ENCODE measurements at places on chromosomes 16 and 17. TPM values are rescaled to one million over a fixed set of nuclear protein-coding genes. Genes with fewer than 3 reads are reported as not detected.

SULT1A1 gene
- 5.9 TPM for total RNA-seq

SPEM2 gene
- total RNA-seq: not detected

CDH13 gene
- total RNA-seq: not detected

TEKT5 gene
- total RNA-seq: 2.4 TPM

TMC8 gene
- 126 TPM for total RNA-seq

SLFN12 gene
- total RNA-seq: 13.5 TPM

CDH1 gene
- 1.8 TPM for total RNA-seq

SCGB1C2 gene
- total RNA-seq: not detected

DNA sequence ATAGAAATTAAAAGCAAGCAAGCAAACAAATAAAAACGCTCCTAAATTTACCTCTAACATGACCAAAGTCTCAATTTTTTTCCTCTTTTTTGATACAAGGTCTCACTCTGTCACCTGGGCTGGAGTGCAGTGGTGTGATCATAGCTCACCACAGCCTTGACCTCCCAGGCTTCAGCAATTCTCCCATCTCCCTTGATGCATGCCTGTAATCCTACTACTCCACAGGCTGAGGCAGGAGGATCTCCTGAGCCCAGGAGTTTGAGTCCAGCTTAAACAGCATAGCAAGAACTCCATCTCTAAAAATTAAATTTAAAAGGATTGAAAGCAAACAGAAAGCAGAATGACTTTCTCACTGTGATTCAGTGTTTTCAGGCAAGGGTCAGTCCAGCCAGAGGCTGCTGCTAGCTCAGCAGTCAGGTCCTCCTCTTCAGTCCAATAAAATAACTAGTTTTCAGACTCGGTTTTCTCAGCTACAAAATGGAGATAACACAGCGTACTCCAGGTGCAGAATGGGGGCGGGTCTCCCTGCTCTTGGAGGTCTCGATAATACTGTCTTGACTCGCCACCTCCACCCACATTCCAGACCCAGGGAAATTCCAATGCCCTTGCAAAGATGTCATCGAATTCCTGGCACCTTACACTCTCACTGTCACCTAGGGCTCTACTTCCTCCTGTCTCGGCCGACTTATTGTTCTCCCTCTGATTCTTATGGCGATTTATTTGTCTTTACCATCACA is 20.7 kb upstream of the MRTFB start:
- ATAC-seq: no peak

- no peak for ATAC-seq
Observed at GRCh38 chr17:35423761-35424160, 8.5 kb downstream of the SLFN12 start.

GRCh38 chr17:17749025-17749772 is 67.9 kb downstream of the RAI1 start:
- no peak for ATAC-seq

DNA sequence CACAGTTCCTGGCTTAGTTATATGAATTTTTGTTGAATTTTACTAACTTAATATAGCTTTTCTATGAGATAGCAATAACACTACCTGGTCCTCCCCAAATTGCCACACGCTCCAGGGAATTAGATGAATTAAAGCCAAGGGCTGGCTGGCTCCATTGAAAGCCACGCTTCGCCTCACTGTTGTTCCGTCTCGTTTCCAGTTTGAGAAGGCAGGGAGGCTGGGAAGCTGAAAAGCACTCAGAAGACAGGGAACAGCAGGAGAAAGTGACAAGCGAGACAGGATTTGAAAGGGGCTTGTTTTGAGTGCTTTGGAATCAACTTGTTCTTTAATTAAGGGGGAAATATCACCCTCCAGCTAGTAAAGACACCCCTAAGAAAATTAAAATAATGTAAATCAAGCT is 425.3 kb downstream of the CA10 start:
- no peak for ATAC-seq

DNA sequence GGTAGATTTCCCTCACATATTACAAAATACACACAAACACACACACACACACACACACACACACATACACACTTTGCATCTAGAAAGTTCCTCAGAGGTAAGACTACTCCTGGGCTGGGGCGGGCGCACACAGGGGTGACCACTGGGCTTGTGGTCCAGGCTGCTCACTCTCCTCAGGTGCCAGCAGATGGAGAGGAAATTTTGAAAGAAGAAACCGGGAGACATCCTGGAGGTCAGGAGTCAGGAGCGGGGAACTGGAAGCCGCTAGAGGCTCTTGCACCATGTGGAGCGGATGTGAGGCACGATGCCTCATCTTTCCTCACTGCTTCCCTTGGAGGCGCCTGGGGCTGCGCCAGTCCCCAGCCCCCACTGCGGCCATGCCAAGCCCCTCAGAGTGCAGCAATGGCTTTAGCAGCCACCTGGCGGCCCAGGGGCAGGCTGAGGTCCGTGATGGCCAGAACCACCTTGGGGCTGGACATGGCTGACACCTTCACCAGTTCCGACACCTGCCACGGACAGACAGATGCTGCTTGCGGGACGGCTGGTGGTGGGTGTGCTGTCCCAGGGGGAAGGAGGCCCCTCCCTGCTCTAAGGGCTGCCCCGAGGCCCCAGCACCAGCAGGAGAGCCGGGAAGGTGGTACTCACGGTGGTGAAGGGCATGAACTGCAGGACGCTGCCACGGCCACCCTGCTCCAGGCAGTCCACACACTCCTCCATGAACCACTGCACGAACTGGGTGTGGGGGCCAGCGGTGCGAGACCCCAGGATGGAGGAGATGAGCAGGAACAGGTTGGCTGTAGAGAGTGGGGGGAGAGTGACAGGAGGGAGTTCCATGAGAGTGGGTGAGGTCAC is 4.1 kb downstream of the CSF3 start:
- ATAC-seq: no peak

GRCh38 chr16:10868596-10869469 is 8.2 kb upstream of the CIITA start:
- no peak for ATAC-seq

GRCh38 chr17:80035687-80035936 is at the start of gene TBC1D16:
TBC1D16 (minus strand) TSS chr17:80035872; CDS start chr17:80013547, 22,325 bp downstream.
- ATAC-seq: no peak

- ATAC-seq: peak; percentile 36
Observed at GRCh38 chr16:56450275-56450985, 702 bp downstream of the NUDT21 start.

- no peak for ATAC-seq
Observed at GRCh38 chr16:80175011-80175410, 365.8 kb upstream of the DYNLRB2 start.

- peak; percentile 18 for ATAC-seq
Observed at GRCh38 chr17:27808628-27809027, 8.3 kb upstream of the NOS2 start.

GRCh38 chr17:7587420-7588151 is 2.3 kb downstream of the SOX15 start:
- no peak for ATAC-seq

DNA sequence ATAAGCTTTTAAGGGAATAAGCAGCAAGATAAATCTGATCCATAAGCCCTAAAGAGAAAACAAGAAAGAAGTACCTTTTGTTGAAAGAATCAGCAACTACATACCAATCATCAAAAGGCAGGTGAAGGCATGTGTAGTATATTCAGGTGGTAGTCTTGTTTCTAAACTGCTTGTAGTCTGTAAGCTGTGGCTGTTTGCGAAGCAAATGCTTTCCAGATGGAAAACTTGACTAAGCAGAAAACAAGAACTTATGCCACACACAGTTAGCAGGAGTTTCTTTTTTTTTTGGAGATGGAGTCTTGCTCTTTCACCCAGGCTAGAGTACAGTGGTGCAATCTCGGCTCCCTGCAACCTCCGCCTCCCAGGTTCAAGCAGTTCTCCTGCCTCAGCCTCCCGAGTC is 5.7 kb downstream of the CBX1 start:
- no peak for ATAC-seq

DNA sequence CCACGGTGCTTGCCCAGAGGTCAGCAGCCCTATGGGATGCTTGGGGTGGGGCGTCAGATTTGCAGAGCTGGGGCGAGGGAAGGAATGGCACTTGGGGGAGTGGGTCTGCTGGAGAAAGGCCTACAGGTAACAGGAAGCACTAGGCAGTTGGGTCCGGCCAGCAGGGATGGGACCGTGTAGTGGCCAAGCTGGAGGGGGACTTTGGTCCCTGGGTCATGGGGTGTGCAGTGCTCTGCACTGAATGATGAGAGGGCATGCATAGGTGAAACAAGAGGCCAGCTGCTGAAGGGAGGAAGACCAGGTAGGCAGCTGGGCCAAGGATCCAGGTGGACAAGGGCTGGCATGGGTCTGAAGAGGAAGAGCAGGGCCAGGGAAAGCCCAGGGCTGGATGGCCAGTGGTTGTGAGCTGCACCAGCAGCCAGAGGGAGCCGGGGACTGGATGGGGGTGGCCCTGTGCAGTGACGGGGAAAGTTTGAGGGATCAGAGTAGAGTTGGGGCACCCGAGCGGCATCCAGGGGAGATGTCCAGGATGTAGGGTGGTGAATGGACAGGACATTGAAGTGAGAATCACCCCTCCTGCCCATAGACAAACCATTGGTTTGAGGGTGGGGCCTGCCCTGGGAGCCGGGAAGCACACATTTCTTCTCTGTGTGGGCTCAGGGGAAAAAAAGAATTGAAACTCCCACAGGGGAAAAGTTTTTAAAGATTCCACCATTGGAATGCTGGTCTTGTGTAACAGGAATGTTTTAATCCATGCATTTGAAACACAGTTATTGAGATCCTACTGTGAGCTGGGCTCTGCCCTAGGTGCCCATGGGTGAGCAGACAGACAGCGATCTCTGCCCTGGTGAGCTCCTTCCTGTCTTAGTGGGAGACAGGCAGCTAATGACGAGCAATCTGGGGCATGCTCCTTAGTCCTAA is 25.1 kb downstream of the RAI1 start:
- no peak for ATAC-seq

GRCh38 chr16:30805370-30806169 is 18.6 kb upstream of the ZNF629 start:
- peak; percentile 81 for ATAC-seq

DNA sequence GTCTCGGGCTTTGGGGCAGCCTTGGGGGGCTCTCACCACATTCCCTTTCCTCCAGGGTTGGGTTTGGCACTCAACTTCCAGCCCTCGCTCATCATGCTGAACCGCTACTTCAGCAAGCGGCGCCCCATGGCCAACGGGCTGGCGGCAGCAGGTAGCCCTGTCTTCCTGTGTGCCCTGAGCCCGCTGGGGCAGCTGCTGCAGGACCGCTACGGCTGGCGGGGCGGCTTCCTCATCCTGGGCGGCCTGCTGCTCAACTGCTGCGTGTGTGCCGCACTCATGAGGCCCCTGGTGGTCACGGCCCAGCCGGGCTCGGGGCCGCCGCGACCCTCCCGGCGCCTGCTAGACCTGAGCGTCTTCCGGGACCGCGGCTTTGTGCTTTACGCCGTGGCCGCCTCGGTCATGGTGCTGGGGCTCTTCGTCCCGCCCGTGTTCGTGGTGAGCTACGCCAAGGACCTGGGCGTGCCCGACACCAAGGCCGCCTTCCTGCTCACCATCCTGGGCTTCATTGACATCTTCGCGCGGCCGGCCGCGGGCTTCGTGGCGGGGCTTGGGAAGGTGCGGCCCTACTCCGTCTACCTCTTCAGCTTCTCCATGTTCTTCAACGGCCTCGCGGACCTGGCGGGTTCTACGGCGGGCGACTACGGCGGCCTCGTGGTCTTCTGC is 8.4 kb downstream of the SLC16A3 start:
- ATAC-seq: no peak

DNA sequence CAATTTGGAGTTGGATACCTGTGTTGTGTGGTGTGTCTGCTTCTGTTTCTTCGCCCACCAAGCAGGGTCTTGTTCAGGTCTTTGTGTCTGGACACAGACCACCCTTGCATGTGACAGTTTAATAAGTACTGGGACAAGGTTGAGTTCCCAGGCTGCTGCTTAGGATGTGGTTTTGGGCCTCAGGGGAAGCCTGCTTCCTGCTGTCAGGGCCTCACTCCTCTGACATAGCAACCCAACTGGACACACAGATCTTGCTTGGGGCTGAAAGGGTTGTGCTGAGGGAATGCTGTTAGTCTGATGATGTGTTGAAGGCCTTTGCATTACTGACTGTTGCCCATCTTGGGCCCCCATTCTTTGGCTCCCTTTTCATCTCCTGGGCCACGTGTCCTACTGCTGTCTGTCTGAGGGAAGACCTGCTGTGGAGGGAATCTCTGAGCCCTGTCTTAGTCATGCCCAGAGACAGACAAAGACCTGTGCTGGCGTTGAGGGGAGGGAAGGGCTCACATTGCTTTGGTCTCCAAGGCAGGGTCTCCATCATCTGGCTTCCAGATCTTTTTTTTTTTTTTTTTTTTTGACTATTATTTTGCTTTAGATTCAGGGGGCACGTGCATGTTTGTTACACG is 4.7 kb upstream of the TGFB1I1 start:
- no peak for ATAC-seq

DNA sequence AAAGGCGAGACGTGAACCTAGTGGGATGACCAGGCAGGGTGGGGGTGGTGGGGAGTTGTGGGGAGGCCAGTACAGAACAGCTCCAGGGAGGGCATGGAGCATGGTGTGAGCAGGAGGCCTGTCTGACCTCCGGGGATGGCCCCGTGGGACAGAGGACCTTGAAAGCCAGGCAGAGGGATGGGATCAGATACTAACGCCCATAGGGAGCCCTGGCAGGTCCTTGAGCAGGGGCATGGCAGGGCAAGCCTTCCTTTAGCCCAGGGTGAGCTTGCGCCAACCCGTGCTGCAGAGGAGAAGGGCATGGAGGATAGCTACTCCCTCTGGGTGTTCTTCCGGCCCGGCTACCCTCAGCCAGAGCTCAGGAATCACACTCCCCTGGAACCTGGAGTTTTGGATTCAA is 35.3 kb downstream of the TMEM235 start:
- ATAC-seq: no peak

- peak; percentile 8 for ATAC-seq
Observed at GRCh38 chr16:70438585-70438968, 323 bp downstream of the ST3GAL2 start.

All from activated T-helper 17 cell treated with anti-CD3 and anti-CD28 coated beads, Interleukin-2, amount 50 U/mL, for 72 hours (primary cell).